ENCODE measurements at places on chromosomes 12 and 14.

DNA sequence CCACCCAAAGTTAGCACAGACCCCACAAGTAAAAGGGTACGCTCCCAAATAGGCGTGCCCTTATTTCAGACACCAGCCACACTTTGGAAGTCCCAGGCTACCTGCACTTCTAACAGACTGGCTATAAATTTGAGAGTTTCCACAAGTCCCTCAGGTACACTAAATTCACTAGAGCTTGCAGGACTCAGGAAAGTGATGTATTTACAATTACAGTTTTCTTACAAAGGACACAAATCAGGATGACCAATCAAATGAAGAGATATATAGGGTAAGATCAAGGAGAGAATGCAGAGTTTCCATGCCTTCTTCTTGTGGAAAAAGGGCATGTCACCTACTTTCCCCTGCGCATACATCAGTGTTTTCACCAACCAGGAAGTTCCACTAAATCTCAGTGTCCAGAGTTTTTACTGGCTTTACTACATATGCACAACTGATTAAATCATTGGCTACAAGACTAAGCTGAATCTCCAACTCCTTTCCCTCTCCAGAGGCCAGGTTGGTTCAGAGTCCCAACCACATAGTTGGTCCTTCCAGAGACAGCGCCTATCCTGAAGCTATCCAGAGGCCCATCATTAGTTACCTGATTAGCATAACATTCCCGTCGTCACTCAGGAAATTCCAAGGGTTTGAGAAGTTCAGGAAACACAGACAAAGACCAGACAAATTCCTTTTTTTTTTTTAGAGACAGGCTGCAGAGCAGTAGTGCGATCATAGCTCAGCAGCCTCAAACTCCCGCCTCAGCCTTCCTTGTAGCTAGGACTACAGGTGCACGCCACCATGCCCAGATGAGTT lies 84.2 kb downstream of the DENND5B start:
- DNase-seq: no peak

- DNase-seq: no peak
Observed at GRCh38 chr14:38507299-38507698, 251.4 kb upstream of the CLEC14A start.

DNA sequence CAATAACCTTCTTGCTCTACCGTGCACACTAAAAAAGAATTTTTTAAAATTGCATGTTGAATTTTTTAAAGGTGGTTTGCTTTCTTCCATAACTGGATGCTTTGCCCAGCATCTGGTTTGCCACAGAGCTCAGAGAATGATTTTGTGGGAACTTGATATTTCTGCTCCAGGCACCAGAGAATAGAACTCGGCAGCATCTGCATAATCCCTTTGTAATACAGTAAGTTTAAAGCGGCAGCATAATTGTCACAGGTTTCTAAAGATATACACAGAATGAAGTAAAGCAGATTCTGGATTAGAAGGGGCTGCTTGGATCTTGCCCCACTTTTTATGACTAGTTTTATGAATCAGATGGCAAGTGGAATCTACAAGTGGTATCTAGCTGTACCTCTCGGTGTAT lies 352.0 kb downstream of the NPAS3 start:
- no peak for DNase-seq

DNA sequence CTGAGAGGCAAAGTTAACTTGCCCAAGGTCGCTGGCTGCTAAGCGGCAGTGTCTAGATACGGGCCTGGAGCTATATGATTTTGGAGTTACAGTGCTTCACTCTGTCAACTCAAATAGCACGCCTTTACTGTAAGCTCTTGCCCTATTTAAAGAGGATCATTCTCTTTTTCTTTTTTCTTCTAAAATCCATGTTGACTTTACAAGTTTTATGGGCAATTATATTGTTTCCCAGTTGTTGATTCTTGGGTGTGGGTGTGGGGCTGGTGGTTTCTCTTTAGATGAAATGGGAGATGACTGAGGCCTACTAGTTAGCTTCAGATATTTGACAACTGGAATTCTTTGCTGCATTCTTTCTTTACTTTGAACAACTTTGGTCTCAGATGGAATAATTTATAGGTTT lies 70.7 kb downstream of the C12orf75 start:
- DNase-seq: no peak
